ENCODE measurements at places on chromosomes 4 and X. TPM values are rescaled to one million over a fixed set of nuclear protein-coding genes. Genes with fewer than 3 reads are reported as not detected.
A peak's percentile ranks its signal among the peaks of the same experiment; 100 is the strongest.

RAB40A gene
- not detected for polyA plus RNA-seq

RTL9 gene
- polyA plus RNA-seq: 0.03 TPM

GRCh38 chr4:120266602-120267001 is 200.0 kb upstream of the MAD2L1 start:
- DNase-seq: no peak

DNA sequence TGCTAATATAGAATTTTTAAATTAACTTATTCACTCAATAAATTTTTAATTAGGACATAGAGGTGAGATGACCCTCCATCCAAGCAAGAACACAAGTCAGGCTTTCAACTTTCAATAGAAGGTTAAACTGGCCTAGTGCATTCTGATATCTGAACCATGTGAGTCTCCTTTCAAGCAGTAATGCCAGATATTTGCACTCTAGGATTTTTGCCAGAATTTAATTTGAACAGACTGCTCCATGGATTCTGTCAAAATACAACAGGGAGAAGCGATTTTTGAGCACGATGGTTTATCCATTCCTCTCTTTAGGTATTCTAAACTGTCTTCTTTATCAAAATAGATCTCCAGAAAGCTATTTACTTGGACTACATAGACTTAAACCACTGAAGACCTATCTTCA is 72.0 kb upstream of the DCLK2 start:
- no peak for DNase-seq

GRCh38 chr4:7806338-7807090 is 133.1 kb downstream of the AFAP1 start:
- peak; percentile 74 for DNase-seq

DNA sequence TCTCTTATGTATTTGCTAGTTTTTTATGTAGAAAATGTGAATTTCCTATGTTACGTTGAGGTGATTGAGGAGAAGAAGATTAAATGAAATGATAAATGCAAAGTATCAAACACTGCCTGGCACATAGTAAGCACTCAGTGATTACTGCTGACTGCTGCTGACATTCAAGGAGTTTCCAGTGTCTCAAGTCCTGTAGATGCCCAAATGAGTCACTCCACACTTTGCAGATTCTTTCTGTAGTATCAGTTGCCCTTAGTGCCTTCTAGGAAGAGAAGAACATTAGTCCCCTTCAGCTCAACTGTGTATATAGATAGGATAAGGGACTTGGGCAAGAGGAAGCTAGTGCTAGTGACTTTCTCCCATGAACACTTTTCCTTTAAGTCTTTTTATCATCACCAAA is 240.5 kb upstream of the TEX13A start:
- DNase-seq: no peak

- no peak for DNase-seq
These were observed 55.3 kb downstream of the TBL1X start for GRCh38 chrX:9520217-9520590.

SLC9A6 gene
- 8.0 TPM for polyA plus RNA-seq

DNA sequence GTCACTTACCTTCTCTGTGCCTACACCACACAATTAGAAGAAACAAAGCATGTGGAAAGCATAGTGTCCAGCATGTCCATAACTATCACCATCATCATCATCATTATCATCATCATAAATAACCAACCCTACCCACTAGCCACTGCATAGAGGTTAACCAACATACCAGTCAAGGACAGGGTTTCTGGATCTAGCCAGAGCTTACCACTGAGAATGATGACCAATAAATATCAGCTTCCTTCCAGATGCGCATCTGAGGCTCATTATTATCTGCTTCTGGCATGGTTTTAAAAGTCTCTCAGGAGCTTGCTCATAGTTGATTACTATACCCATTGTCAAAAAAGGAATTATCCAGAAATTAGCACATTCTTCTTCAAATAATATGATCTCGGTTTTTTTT is 25.5 kb upstream of the MYOZ2 start:
- DNase-seq: no peak

- no peak for DNase-seq
These were observed 63.2 kb downstream of the NPY1R start for GRCh38 chr4:163269166-163269565.

- DNase-seq: no peak
These were observed 127.4 kb downstream of the SLC39A8 start for GRCh38 chr4:102217775-102218355.

VCX gene
- not detected for polyA plus RNA-seq

- no peak for DNase-seq
These were observed 26.5 kb downstream of the HAND2 start for GRCh38 chr4:173503330-173504180.

MAPK10 gene
- polyA plus RNA-seq: 0.60 TPM

GRCh38 chrX:123487236-123487635 is 245.6 kb downstream of the THOC2 start:
- no peak for DNase-seq

ESX1 gene
- not detected for polyA plus RNA-seq

GRCh38 chr4:113223001-113223400 is 173.5 kb downstream of the ANK2 start:
- DNase-seq: no peak

RAB40AL gene
- not detected for polyA plus RNA-seq

GRCh38 chr4:112704991-112705845 is 68.3 kb downstream of the LARP7 start:
- DNase-seq: peak; percentile 24

- DNase-seq: peak; percentile 67
These were observed 28.7 kb upstream of the STOX2 start for GRCh38 chr4:183876268-183876934.

DNA sequence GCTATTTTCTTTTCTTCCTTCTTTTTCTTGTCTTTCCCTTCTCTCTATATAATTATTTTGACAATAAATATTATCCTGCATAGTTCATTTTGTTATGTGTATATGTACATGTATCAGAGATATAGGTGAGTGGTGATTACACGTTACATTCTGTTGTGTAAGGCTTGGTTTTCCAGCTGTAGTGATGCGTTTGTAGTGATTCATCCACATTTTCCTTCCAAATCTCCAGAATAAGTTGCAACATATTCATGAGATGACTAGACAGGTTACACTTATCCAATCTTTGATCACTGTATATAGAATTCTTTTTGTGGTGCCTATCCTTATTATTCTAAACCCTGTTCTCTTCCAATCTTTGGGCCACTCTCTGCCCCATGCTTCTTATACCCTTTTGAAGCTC is 540.2 kb downstream of the GBA3 start:
- DNase-seq: no peak

DNA sequence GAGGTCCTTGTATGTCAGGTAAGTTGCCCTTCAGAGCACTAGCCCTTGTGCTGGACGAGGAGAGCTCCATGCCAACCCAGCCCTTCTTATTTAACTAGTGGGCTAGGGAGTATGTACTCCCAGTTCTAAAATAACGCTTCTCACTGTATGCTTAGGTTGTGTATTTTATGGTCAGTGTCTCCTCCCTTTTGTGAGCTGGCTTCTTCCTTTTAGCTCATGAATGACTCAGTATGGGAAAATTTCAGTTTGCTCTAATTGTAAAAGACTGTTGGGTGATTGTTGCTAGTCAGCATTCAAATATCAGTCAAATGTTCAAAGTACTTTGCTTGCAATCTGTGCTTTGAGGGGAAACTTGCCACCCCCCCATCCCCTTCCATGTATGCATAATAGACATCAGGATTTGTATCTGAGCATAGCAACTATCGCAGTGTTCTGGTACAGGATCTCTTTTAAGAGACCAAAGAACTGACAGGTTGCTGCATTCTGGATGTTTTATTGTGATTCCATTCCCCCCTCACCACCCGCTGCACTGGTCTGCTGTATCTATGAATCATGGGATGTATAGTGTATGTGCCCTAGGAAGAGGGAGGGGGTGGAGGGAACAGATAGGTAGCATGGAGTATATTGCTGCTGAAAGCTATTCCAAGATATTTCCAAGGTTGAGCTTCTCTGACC is 34.7 kb downstream of the DLG3 start:
- no peak for DNase-seq

MGAT4D gene
- polyA plus RNA-seq: not detected

DACH2 gene
- polyA plus RNA-seq: 0.01 TPM

- DNase-seq: no peak
These were observed 10.2 kb upstream of the FAM120C start for GRCh38 chrX:54193085-54193821.

- DNase-seq: no peak
These were observed 257.5 kb upstream of the ANKRD50 start for GRCh38 chr4:124970011-124970410.

DNA sequence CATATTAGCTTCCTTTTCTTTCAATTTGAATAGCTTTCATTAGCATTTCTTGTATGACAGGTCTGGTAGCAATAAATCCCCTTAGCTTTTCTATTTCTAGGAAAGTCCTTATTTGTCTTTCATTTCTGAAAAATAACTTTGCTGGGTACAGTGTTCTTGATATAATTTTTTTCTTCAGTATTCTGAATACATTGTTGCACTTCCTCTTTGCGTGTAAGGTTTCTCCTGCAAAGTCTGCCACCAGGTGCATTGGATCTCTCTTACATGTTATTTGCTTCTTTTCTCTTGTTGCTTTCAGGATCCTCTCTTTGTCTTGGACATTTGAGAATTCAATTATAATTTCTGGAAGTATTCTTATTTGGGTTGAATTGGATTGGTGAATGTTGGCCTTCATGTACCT is 663.7 kb downstream of the GRXCR1 start:
- DNase-seq: no peak

DNA sequence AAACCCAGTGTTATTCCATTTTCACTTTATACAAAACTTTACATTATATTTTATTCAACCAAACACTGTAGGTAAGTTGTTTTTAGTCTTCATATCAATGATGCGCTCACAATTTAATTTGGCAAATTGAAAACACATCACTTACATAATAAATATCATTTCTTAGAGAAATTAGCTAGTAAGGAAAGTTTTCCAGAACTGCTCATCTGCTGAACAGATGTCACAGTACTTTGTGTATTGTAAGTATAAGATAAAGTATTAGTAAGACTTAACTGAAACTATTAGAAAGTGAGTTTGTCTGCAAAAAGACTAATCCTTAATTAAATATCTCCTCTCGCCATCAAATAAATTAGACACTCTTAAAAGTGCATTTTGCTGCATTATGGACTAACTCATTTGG is 108.7 kb upstream of the PACRGL start:
- no peak for DNase-seq

GRCh38 chrX:46823481-46823880 is 13.4 kb upstream of the RP2 start:
- no peak for DNase-seq

- DNase-seq: no peak
These were observed 114.3 kb downstream of the VSIG4 start for GRCh38 chrX:65925592-65925991.

TMSB15C gene
- 0.08 TPM for polyA plus RNA-seq

- DNase-seq: no peak
These were observed 42.7 kb upstream of the NKAP start for GRCh38 chrX:119986203-119986602.

KLF8 gene
- 4.3 TPM for polyA plus RNA-seq

Data from psoas muscle (tissue), 8 donors.